Stimulated activated CD4-positive, alpha-beta T cell treated with anti-CD3 and anti-CD28 coated beads, Interleukin-2, amount 100 ng/mL, for 24 hours (primary cell): ENCODE measurements at places on chromosomes 16 and 17.

DNA sequence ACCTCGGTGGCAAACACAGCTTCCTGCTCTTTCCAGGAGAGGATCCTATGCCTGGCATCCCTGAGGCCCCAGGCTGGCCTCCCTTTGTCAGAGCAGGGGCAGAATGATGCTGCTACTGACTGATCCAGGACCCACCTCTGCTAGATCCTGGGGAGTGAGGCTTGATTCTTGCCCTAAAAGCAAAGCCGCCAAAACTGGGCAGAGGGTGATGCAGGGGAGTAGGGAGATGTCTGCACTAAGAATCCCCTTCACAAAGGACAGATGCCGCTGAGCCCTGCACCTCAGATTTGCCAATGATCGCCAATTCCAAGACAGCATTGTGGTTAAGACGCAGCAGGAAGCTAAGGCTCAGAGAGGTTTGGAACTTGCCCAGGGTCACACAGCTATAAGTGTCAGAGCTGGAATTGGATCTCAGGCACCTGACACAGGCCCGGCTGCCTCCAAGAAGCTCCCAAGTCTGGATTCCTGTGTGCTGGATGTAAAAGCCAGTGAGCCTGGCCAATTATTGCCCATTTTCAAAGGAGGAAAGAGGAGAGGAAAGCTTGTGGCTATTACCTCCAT is 60.7 kb upstream of the TNRC6C start:
- no peak for DNase-seq

DNA sequence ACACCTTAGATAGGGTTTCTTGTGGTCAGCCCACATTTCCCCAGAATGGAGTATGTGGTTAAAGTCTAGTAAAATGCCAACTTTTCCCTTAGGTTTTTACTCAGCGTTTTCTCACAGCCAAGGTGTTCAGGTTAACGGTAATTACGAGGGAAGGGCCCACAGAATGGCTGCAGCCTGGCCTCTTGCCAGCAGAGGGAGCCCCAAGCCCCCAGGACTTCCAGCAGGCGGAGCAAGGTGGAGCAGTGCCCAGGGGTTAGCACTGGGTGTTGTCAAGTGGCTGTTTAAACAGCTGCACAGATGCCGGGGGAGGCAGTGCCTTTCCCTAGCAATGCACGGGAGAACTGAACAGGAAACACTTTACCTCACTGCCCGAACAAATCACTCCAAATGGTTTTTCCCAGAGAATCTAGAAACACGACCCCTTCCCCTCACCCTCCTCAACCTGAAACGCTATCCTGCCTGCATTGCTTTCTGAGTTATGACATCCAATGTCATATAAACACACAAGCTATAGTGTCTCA is 6.6 kb downstream of the PHB1 start:
- DNase-seq = peak; percentile 88

DNA sequence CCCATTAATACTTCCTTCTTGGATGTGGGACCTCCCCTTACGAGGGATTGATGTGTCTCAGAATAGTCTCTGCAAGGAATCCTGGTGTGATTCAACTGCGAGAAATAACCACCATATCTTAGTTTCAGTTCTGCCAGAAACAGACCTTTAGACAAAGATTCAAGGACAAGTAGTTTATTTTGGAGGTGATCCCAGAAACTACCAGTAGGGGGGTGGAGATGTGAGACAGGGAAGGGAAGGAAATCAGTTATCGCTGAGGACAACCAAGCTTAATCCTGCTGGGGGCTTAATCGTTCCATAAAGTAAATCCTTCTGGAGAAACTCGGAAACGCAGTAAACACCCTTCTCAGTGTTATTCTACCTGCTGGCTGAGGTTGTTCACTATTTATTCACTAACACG is 5.0 kb upstream of the SDR42E1 start:
- DNase-seq = no peak

DNA sequence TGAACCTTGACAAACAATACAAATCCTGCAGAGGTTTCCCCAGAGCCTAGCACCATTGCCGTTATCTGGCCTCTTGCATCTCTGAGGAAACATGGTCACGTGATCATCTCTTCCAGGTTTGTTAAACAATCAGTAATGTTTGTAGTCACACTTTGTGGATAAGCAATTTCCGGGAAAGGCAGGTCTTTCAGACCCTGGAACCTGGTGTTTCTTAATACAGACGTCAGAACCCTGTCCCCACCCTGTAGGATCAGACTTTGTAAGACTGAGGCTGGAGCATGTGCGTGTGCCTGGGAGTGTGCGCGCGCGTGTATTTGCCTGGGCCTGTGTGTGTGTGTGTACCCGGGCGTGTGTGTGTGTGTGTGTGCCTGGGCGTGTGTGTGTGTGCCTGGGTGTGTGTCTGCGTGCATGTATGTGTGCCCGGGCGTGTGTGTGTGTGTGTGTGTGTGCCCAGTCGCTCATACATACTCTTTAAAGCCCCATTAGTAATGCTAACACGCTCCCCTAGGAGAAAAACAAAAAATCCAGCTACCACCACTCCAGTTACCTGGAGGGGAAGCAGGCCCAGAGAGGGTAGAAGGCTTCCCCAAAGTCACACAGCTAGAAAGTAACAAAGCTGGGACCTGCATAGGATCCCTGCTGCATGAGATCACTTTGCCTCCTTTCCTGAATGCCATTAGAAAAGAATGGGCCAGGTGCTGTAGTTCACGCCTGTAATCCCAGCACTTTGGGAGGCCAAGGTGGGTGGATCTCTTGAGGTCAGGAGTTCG is 5.3 kb downstream of the CTNS start:
- DNase-seq = no peak
